Stimulated activated CD4-positive, alpha-beta T cell treated with anti-CD3 and anti-CD28 coated beads, Interleukin-1b, Interleukin-23, amount 100 ng/mL, for 4 hours (primary cell): ENCODE measurements at places on chromosomes 1 and 21.
A peak's percentile ranks its signal among the peaks of the same experiment; 100 is the strongest.

GRCh38 chr1:110545492-110545891 is 26.5 kb upstream of the KCNA10 start:
- DNase-seq: no peak

DNA sequence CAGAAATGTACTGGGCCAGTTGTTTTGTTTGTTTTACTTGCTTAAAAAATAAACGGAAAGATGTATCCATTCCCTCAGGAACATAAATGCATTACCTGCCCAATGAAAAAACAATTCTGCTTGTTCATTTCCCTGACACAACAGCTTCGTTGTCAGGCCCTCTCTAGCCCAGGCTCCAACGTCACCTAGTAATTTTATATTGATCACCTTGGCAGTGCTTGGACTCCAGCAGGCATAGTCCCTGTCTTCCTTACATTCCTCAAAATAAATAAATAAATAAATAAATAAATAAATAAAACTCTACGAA is 1.2 kb downstream of the CEP170 start:
- DNase-seq: no peak

GRCh38 chr1:192904438-192904895 is 95.6 kb downstream of the RGS2 start:
- no peak for DNase-seq

DNA sequence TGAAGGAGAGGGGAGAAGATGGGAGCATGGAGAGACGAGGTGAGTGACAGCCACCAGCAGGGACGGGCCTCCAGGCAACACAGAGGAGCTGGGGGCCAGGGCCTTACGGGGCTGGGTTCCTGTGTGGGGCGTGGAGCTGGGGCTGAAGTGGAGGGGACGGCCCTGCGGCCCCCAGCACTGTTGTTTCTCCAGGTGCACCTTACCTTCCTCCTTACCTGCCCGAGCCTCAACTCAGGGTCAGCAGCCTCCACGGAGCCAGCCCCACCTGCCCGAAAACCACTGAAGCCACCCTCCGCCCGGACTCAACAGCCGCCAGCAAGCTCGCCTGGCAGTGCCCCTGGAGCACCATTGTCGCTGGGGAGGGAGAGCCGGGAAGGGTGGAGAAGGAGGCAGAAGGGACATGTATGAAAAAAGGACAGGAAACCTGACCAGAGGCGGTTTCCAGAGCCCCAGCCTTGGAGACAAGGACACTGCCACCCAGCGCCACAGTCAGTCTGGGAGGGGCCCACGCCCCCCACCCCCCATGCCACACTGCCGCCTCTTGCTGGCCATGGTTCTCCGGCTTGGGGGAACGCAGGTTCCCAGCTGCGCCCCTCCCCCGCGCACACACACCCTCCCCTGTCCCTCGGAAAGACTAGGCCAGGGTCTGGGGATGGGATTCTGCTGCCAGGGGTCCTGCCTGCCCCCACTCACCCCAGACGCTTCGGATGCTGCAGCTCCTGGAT is 10.6 kb downstream of the PLA2G2F start:
- no peak for DNase-seq

GRCh38 chr1:200917291-200917817 is 22.7 kb downstream of the INAVA start:
- DNase-seq: no peak

- DNase-seq: no peak
These were observed 1.9 kb upstream of the CFH start for GRCh38 chr1:196649990-196650389.

DNA sequence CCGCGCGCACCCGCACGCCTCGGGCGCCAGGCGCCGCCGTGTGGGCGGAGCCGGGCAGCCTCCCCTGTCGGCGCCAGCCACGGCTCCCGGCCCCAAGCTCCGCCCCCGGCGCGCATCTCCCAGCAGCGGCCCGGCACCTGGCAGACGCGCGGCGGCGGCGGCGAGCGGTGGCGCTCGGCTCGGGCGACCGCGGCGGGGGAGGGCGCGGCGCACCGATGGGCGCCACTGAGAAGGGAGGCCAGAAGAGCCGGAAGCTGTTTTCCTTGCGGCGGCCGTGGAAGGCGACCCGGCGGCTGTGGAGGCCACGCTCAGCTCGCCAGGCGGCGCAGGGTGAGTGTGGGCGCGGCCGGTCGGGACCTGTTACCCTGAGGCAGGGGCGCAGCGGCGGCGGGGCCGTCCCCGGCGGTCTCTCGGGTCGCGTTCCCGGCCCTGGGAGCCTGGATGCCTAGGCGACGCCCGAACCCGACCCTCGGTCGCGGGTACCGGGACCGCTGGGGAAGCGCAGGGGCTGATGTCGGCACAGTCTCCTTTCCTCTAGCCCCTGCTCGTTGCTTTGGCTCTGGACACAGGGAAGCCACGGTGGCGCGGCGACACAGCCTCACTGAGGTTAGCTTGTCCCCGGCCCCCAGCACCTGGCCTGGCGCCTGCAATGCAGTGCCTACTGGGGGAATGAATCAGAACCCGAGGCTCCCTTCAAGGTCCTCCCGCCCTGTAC is 54.9 kb upstream of the DNAJC6 start:
- peak; percentile 75 for DNase-seq

GRCh38 chr1:90707363-90707710 is 9.8 kb downstream of the BARHL2 start:
- no peak for DNase-seq

DNA sequence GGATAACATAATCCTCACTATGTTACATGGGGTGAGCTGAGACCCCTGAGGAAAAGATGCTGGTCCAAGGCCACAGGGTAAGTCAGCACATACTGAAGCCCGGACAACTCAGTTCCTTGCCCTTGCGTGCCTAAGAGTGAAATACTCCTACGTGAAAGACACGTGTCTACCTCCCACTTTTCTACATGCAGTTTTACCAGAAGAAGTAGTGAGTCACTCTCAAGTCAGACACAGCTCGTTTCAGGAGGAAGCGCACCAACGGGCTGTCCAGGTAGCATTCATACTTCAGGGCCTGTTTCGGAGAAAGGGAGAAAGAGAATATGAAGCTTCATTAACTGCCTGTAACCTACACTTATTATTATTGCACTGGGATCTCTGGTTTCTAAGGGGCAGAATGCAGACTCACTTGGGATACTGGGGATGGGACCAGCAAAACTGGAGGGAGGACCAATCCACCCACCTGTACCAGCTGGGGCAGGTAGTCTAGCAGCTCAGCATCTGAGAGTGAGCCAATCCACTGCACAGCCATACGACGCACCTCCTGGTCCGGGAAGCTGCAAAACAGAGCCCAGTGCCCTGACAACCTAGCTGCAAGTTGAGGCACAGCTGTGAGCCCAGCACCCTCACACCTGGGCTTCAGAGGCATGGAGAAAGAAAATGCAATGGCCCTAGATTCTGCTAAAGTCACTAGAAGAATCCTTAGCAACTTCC is 32.4 kb upstream of the PPP1R15B start:
- DNase-seq: no peak

- DNase-seq: no peak
These were observed 26.0 kb upstream of the CHAF1B start for GRCh38 chr21:36359185-36359584.

GRCh38 chr1:9340172-9340854 is 47.6 kb downstream of the SPSB1 start:
- no peak for DNase-seq

DNA sequence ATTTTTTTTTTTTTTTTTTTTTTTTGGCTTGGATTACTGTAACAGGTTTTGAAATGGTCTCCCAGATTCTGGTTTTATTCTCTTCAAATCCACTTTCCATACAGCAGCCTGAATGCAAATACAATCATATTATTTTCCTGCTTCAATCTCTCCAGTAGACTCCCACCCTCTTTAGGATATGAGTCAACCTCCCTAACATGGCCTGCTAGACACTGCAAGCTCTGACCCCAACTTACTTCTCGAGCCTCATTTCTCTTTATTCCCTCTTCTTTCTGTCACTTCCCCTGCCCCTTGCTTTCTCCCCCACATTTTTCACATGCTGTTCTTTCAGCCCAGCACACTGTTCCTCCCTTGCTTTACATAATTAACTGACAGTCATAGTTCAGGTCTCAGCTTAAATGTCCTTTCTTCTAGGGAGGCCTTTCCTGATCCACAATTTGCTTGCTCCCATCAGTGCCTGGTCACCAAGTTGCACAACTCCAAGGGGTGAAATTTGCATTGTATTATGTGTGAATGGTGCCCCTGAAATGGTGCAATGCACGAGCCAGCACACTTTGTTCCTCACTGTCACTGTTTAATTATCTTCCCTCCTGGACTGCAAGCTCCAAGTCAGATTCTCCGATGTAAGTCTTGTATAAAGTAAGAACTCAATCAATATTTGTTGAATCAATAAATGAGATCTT is 22.1 kb upstream of the IL19 start:
- no peak for DNase-seq

DNA sequence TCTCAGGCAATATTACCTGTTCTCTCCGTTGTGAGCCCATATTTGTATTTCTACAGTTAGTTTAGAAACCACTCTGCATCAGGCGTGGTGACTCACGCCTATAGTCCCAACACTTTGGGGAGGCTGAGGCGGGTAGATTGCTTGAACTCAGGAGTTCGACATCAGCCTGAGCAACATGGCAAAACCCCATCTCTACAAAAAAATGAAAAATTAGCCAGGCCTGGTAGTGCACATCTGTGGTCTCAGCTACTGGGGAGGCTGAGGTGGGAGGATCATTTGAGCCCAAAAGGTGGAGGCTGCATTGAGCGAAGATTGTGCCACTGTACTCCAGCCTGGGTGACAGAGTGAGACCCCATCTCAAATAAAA is 19.7 kb upstream of the ID3 start:
- DNase-seq: no peak

- no peak for DNase-seq
These were observed 446.6 kb downstream of the PLA2G4A start for GRCh38 chr1:187275346-187275745.

DNA sequence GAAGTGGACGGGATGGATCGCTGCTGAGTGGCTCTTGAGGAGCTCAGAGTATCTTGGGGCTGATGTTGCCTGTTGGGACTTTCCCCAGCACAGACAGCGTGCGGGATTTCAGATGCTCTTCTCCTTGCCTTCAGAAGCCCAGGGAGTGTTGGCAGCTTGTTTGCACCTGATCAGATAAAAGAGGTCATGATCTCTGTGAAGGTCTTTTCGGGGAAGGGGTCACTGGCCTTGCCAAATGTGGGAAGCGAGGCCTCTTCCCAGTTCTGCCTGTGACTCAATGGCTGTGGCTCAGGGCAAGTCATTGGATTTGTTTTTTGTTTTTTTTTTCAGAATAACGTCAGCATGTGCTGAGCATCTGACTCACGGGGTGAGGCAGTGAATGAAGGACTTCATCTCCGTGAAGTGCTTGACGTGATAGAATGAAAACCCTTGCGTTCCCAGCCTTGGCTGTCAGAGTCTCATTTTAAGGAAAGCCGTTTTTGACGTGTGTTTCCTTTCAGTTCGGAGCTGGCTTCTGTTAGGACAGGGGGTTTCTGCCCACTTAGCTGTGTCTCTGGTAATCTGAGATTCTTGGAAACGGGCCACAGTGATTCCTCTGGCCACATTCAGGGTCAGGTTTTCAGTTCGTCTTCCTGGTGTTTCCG is 46.7 kb downstream of the GALNT2 start:
- DNase-seq: no peak

- no peak for DNase-seq
These were observed 6.3 kb downstream of the ARF1 start for GRCh38 chr1:228088586-228089498.

DNA sequence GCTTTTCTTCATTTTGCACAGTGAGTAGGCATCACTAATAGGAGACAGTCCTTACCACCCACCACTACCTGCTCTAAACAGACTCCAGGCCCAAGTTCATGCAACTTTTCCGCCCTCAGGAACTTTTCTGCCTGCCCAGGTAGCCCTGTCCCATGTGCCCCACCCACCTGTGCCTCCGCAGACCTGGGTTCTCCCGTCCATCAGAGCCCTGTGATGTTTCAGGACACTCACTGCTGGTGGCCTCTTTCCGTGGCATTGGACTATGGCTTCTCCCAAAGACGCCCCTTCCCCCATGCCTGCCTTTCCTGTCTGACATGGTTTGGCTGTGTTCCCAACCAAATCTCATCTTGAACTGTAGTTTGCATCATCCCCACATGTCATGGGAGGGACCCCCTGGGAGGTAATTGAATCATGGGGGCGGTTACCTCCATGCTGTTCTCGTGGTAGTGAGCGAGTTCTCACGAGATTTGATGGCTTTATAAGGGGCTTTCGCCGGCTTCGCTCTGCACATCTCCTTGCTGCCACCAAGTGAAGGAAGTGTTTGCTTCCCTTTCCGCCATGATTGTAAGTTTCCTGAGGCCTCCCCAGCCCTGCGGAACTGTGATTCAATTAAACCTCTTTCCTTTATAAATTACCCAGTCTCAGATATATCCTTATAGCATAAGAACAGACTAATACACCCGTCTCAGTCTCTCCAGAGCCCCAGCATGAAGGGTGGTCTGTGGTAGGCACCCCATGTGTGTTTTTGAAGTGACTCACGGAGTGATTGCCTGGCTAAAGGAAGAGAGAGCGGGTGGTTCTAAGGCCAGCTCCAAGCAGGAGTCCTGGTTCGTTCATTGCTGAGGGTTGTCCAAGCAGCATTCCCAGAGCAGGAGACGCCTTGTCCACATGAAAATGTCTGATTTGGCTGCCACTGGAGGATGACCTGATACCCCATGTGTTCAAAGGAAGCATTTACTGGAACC is 86.0 kb upstream of the ZBTB40 start:
- no peak for DNase-seq

DNA sequence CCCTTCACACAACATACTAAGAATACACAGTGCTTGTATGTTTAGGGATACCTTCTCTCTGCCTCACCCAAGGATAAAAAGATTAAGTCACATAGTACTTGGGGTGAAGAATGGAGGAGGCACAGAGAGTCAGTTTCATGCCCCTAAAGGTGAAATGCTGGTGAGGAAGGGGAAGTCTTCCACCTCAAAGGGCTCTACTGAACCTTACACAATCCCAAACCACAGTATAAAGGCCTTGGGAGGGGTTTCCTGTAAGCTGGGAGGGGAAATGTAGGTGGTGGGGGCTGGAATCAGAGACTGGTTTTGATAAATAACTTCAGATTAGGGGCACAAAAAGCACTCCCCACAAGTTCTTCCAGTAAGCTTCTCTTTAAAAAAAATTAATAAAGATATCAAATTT is 3.5 kb downstream of the MINDY1 start:
- no peak for DNase-seq
